ENCODE measurements at places on chromosomes 7 and 10.

DNA sequence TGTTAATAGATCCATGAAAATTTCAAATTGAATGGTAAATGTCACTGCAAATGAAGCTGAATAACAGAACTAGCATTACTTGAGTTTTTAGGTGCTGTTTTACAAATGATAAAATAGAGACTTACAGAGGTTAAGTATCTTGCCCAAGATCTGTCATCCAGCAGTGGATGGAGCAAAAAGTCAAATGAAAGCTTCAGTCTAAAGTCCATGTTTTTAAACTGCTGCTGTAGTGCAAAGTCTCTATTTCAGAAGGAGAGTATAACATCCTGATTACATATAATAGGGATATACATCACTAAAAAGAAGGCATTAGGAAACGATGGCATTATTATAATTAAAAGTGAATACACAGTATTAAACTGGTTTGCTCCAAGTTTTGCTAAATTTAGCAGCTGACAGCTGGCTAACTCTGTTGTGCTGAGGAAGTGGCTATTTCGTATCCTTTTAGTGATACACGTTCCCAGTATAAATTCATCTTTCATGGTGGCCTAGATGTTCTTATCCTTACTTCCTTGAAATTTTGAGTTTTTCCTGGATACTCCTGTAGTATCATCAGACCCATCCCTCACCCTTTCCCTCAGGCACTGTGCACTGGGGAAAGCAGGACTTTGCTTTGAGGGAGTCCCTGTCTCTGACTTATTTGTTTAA is 603.2 kb downstream of the MAGI2 start:
- DNase-seq, result no peak

GRCh38 chr7:101733713-101734475 is 83.5 kb upstream of the CUX1 start:
- peak; percentile 83 for DNase-seq

DNA sequence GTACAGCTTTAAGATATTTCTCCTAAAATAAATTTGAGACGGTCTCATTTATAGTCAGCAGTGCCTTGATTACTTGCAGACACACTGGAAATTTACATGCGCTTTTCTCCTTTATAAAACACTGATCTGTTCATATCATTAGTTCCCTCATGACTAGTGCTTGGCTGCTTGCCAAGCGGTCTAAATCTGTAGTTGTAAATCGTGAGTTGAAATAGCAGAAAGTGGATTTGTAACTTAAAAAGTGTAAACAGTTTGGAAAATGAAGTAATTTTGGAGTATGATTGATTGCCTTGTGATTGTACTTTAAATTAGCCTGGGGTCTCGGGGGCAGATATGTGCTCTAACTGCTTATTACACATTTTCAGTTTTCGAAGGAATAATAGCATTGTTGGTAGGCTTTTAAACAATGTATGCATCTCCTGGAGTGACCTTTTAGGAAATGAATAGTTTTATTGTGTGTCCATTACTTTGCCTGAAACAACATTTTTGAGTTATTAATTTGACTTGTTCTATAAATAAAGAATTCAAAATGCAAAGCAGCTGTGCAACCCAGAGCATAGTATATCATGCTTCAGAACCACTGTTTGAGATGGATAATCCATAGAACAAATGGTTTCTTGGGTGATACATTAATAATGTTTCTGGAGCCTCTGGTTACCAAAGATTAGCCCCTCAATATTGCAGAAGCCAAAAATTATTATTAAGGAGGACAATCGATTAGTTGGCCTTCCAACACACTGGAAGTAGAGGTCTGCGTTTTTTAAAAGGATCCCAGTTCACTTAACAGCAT is 73.3 kb downstream of the ARID5B start:
- DNase-seq, result peak; percentile 93

DNA sequence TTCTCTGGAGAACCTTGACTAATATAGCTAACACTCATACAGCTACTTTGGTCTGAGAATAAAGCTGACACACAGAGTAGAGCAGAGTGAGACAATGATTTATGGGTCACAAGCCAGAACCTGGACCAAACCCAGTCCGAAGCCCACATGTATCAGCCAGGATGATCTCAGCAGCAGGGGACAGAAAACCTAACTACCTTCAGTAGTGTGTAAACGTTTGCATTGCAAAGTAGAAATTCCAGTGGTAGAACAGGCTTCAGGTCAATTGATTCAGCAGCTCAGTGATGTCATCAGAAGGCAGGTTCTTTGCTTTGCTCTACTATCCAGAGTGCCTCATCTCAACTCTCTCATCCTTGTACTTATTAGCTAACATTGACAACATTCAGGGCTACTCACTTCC is 62.5 kb upstream of the PALS2 start:
- no peak for DNase-seq

DNA sequence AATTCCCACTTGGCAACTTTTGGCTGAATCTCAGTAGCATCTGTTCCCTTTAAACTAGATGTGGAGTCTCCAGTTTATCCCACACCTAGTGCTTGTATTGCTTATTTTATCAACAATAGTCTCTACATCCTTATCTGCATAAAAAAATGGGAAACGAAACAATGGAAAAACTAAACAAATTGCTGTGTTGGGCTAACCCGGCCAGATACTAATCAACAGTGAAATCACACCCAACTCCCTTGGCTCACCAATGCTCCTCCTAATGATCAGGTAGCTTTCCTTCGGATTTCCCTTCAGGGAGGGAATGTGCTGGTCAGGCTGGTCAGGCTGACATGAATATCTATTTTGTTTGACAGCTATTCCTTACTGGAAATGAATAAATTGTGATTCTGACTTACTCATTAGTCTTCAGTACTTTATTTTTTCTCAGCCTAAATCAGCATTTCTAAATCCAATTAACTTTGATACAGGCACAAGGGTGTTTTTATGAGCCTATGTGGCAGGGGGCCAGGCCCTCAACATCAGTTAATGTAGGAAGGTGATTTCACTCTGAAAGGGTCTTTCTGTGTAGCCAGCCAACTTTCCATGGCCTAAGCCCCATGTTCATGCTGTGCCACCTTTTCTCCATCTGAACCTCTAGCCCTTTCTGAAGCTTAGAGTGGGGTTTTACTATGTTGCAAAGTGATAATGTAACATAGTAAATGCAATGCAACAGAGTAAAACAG is 170.5 kb upstream of the NPSR1 start:
- DNase-seq, result no peak

- DNase-seq, result no peak
Measured at GRCh38 chr10:61754587-61755550, 92.1 kb downstream of the CABCOCO1 start.

- peak; percentile 56 for DNase-seq
Measured at GRCh38 chr7:30474893-30475292, 3.7 kb downstream of the NOD1 start.

- DNase-seq, result peak; percentile 10
Measured at GRCh38 chr7:82348251-82348650, 95.3 kb downstream of the CACNA2D1 start.

DNA sequence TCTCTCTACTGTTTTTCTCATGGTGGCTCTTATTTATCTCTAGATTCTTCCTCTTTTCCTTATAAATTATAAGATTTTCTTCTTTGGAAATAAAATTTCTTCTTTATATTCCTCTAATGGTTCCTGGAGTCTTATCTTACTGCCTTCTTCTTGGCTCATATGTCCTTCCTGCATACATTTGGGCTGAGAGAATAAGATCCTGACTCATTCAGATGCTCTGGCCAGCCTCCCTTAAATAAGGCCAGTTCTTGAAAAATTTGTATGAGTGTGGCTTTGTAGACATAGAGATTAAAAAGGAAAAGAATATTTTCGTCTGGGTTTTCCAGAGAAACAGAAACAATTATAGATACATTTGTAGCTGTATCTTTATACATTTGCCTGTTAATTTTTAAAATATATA is 411.3 kb downstream of the KIF20B start:
- peak; percentile 56 for DNase-seq

- no peak for DNase-seq
Measured at GRCh38 chr7:38206071-38206470, 28.0 kb downstream of the STARD3NL start.

DNA sequence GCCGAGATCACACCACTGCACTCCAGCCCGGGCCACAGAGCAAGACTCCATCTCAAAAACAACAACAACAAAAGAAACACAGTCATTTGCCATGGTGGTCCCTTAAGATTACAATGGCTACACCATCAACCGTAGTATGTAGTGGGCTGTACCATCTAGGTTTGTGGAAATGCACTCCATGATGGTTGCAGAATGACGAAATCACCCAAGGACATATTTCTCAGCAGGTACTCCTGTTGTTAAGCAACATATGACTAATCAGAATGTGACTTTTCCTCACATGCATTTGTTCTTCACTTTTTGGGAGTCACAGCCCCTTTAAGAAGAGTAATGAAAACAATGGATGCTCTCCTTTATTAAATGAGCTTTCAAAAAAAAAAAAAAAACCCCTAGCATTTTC is 11.0 kb downstream of the SVIL start:
- no peak for DNase-seq

GRCh38 chr10:18456984-18457383 is 194.4 kb downstream of the NSUN6 start:
- DNase-seq, result no peak

DNA sequence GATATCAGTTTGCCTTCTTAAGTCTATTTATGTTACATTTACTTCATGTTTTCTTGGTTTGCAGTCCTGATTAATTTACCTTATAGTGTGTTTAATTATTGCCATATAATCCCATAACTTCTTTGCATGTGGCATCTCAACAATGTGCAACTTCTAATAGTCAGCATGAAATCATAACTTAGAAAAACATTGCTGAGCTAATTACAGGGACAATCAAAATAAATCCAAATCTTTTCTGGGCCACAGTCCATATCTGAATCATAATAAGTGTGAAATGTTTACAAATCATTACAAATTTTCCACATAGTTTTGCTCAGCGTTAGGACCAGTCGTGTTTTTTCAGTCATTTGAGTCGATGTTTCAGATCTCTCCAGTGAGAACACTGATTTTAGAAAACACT is 29.1 kb upstream of the CABCOCO1 start:
- DNase-seq, result no peak

DNA sequence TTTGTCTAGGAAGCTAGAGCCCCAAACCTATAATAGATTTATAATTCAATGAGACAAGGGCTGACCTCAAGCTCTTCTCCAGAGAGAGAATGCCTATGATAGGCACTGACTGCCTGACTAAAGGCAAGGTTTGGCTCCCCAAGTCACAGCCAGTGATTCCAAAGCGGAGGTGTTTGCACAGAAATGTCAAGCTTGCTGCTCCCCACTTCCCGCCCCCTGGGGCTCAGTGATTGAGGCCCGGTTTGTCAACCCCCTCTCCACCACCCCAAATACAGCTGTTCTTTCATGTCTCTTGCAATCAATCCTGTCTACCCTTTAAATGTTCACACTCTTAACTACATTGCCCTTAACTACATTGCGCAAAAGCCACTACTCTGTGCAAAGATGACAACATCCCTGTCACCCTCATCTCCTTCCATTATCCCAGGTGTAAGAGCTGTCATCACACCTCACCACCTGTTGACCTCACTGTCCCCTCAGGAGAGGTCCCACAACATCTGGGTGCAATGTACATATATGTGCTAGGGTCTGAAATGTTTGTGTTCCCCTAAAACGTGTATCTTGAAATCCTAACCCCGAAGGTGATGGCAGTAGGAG is 58.0 kb downstream of the NUDCD3 start:
- DNase-seq, result no peak

DNA sequence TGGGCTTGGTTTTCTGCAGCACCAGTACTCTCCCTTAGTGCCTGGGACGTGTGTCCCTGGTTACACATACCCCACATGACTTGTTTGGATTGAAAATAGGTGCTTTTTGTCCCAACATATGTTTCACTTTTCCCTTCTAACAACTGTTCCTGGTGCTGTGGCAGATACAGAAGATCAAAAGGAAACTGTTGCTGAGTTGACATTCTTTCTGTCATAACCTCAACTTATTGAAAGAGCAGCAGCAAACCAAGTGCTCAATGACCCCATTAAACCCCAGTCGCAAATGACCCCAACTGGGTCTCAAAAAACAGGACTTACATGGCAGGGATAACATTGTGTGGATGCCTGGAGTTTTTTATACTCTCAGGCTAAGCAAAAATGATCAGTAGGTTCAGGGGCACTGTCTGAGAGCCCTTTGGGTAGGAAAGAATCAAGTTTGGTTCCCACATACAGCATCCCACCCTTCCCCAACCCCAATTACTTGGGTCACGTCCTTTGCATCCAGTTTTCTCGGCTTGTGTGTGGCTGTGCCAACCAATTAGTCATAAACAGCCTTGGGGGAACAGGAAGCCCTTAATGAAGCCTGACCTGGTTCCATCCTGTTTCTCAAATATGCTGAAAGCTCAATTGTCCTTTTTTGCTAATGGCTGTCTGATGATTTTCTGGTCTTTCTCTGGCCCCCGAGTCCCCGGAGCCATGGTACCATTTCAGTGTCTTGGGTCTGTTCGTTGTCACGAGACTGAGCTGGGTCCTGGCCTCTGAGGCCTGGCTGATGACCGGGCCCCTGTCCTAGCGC is 4.9 kb downstream of the HKDC1 start:
- no peak for DNase-seq

DNA sequence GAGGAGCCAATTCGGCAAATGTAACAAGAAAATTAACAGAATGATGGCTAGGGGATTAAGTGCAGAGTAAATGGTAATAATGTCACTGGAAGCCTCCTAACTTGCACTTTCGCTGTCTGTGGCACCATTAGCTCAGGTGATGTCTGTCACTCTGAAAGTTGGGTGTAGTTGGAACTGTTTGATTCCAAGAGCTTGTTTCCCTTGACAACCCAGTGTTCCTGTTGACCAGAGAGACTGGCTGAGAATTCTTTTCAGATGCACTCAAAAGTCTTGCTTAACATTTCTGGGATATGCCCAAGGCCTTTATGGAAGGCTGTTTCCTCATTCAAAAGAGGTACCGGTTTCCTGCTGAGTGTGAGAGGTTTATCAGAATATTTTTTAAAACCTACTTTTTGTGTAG is 49.6 kb downstream of the PLPP4 start:
- DNase-seq, result no peak

DNA sequence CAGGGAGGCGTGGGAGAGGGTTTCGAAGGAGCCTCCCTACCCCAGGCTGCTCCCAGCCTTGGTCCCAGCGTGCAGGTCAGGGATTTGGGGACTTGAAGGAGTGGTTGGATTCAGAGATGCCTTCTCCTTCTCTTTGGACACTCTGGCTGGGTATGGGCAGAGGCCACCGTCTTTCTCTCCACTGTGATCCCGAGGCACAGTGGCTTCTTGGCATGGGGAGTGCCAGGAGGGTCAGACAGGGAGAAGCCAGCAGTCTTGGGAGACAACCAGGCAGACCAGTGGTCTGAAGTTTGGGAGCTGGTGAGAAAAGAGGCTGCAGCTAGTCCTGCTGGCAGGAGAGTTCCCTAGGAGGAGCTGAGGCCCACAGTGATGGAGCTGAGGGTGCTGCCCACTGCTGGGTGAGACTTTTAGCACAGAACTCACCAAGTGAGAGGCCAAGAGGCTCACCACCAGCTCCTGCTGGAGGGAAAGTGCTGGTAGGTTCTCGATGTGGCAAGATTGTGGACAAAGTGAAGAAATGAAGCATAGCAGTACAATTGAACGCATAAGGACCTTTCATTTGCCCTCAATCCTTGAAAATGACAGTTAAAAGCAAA is 35.2 kb upstream of the WDFY4 start:
- no peak for DNase-seq

GRCh38 chr7:102181517-102181916 is 105.2 kb upstream of the SH2B2 start:
- no peak for DNase-seq

All from umbilical cord (tissue), 2 donors.